CD4-positive, alpha-beta T cell treated with Interleukin-10 for 1 hour (primary cell): ENCODE measurements at places on chromosomes 6 and 20.

GRCh38 chr20:4434681-4435080 is 287.0 kb upstream of the PRND start:
- DNase-seq: no peak

DNA sequence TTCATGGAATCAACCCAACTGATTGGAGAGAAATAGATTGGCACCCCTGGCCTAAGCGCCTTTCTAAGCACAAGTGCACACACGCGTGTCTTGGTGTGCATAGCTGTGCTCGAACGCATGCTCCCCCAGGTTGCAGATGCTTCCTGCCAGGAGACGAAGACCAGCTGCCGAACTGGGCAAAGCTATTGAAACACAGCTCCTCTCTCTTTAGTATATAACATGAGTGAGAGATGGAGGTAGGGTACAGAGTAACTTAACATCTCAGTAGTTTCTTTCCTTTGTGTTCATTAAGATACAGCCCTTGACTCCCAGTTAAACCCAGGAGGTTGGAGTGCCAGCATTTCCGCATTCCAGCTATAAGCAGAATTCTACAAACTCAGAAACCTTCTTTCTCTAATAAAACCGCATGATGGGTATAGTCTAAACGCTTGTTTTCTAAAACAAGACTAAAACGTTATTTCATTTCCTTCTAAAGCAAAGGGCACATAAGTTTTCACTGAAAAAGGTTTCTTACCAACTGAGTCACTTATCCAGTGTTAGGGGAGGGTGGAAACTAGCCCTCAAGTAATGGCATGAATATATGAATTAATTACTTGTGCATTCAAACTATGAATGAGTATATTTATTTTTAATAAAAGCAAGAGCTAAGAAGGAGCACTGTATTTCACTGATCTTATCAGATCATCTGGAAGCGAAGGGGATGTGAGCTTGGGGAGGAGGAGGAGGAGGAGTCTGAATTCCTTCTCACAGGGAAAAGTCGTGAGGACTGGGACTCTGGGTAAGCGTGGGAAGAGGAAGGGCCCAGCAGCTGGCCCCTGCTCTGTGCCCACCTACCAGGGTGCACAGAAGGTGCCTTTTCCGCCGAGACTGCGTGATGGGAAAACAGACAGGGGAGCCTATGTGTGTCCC is 179.2 kb downstream of the TMEM242 start:
- DNase-seq: no peak

DNA sequence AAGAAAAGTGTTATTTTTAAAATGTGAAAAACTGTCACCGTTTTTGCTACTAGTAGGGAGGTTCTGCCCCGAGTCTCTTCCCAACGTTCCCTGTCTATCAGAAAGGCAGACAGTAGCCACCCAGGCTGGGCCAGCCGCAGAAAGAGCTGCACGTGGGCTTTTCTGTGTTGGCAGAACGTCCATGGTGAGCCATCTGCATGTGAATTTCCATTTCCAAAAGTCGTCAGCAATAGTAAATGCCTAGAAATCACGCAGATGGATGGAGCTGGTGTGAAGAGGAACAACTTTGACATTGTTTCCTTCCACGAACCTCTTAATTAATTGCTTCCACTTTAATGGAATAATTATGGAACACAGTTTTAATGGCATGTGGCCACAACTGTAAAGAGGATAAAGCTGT is 97.5 kb downstream of the FAM120B start:
- DNase-seq: no peak

- DNase-seq: no peak
These were observed 649.7 kb upstream of the CHD6 start for GRCh38 chr20:42267793-42268384.

DNA sequence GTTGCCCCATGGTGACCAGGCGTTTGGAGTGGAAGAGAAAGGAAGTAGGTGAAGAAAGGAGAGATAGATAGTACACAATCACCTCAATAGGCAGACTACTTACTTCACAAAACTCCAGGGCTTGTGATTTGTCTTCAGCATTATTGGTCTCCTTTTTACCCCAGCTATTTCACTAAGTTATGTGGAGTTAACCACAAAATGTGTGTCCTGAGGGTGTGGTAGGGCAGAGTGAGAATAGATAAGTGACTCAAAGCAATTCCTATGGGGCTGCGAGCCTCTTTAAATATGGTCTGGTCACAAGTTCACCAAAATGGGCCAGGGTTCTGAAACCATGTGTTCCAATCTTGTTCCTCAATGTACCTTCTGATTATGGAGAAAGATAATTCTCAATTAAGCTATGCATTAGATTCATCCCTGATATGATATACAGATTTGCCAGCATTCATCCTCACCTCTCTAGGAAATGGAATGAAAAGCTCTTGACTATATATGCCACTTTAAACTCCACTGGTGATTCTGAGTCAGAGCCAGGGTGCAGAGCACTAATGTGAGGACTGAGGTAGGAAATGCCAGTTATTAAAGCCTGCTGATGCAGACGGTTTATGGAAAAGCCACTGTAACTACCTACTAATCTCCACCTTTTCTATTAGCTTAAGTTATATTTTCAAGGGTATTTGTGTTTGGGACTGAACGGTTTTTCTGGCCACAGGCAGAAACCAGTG is 310.6 kb upstream of the MANEA start:
- DNase-seq: no peak

DNA sequence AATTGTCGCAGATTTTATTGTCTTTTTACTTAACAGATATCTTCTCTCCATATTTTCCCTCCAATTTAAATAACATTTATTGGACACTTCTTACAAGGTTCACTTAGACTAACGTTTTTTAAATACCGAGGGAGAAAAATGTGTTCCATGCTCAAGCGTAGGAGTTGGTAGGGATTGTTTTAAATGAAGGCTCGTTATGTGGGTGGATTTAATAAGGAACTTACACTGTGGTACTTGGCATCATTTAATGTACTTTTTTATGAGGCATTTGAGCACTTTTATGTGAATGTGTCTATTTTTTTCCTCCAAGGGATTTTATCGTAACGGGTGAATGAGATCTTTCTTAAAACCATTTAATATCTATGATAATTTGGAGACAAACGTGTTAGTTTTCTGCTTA is 125.0 kb upstream of the MTHFD1L start:
- no peak for DNase-seq

GRCh38 chr6:3209114-3210023 is 18.1 kb downstream of the TUBB2B start:
- peak; percentile 33 for DNase-seq

- no peak for DNase-seq
These were observed 51.9 kb downstream of the MYO6 start for GRCh38 chr6:75800708-75801505.

- no peak for DNase-seq
These were observed 89.5 kb downstream of the MAP3K7 start for GRCh38 chr6:90497411-90497810.

DNA sequence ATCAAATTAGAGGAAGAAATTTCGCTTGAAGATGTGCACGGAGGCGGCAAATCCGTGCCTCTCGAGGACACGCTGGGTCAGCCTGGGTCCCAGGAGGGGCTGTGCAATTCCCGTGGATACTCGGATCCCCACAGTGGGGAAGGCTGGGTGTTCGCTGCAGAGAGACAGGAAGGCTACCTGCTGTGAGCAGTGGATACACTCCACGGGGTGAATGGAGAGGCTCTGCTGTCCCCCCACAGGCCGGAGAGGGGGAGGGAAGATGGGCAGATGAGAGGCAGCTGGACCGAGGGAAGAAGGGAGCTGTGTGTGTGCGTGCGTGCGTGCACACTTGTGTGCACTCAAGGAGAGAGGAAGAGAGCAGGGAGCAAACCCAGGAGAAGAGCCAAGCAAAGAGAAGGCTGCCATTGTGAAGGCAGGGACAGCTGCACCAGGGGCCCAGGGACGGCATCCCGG is 57.3 kb downstream of the SULF2 start:
- DNase-seq: no peak

- no peak for DNase-seq
These were observed 33.6 kb upstream of the HSF2 start for GRCh38 chr6:122365775-122366403.

- no peak for DNase-seq
These were observed 5.2 kb downstream of the C20orf204 start for GRCh38 chr20:64041040-64041780.

- DNase-seq: no peak
These were observed 47.4 kb downstream of the TRMT11 start for GRCh38 chr6:126033696-126034095.

DNA sequence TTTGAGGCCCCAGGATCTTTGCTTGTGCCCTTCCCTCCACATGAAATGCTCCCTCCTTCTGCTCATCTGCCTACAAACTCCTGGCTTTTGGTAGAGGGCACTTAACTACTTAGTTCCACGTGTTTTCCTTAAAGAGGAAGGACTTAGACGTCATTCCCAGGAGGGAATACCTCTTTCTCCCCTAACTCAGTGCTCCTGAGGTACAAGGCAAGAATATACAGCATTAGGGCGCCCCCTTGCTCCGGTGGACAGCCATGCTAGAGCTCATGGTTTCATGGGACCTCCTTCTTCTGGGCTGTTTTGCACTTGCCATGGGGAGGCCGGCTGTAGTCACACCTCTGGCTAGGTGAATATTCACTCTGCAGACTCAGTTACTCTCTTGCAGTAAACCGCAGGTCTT is 93.8 kb upstream of the LY86 start:
- peak; percentile 4 for DNase-seq

DNA sequence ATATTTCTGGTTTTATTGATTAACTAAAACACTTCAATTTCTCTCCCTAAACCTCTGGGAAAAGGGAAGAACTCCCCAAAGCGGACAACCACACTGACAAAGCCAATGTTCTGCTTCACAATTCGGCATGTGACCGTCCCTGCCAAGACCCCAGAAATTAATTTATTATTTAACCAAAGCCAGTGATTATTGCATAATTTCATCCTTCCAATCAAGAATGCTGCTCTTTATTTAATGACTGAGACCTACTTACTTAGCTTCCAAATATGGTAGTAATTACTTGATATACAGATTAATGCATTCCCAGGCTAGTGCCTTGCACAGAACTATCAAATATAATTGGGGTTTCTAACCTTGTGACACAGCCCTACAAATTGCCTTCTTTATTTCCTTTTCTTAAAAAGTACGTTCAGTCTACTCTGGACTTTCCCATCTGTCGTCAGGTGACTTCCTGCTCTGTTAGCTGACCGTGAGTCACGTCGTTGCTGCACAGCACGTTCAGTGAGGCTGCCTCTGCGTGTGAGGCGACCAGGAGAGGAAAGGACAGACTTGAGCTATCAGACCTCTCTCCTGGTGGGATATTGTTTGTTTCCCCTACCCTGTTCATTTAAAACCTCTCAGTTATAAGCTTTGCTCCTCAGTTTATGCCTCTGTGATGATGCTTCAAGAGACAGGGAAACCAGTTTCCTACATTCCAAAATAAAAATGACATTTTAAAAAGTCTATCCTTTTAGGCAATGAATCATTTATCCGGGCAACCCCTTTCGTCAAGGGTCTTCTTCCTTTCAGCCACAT is 55.7 kb upstream of the TNFAIP3 start:
- peak; percentile 89 for DNase-seq

- peak; percentile 6 for DNase-seq
These were observed 29.2 kb downstream of the C6orf58 start for GRCh38 chr6:127606131-127606562.

DNA sequence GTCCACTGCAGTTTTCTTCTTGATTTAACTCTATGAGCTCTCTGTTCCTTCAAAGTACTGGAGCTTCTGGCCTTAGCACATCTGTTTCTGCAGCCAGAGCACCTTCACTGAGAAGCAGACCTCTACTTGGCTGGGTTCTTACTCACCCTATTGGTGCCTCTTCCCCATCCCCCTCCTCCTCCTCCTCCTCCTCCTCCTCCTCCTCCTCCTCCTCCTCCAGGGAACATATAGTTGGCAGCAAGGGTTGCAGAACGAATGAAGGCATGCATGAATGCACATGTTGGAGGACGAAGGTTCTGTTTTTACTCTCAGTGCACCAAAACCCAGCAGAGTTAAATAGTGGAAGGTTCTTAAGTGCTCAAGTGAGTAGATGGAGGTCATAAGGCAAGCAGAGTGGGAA is 141.0 kb upstream of the ESR1 start:
- no peak for DNase-seq

- no peak for DNase-seq
These were observed 15.9 kb downstream of the BCAS1 start for GRCh38 chr20:54054516-54054915.

GRCh38 chr20:37007898-37008649 is 56.6 kb upstream of the SAMHD1 start:
- DNase-seq: peak; percentile 75

GRCh38 chr20:59141818-59142581 is 21.6 kb upstream of the ZNF831 start:
- no peak for DNase-seq

- DNase-seq: no peak
These were observed 90.1 kb upstream of the FOXC1 start for GRCh38 chr6:1519597-1519996.
